ENCODE measurements at places on chromosomes 2 and 18.

- DNase-seq = no peak
Observed at GRCh38 chr2:104638859-104639202, 215.1 kb upstream of the POU3F3 start.

GRCh38 chr18:3380384-3380961 lies 69.5 kb upstream of the TGIF1 start:
- no peak for DNase-seq

DNA sequence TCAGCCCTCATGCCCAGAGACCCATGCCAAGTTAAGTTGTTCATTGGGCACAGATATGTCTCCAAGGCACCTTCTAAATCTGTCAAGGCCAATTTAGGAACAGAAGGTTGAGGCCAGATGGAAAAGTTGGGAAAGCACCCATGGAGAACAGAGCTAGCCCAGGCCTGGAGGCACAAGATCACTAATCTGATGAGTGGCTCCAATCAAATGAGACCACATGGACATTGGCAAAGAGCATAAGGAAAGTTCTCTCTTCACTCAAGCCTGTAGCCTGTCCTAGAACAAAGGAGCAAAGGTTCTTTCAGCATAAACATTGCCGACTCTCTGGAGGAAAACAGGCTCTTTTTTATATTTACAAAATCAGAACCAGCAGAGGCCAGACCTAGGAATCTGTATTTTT lies 154.8 kb downstream of the RNF152 start:
- DNase-seq = no peak

- no peak for DNase-seq
Observed at GRCh38 chr2:203354966-203355365, 26.8 kb downstream of the ABI2 start.

GRCh38 chr18:24627644-24628315 lies 167.3 kb downstream of the HRH4 start:
- DNase-seq = no peak

DNA sequence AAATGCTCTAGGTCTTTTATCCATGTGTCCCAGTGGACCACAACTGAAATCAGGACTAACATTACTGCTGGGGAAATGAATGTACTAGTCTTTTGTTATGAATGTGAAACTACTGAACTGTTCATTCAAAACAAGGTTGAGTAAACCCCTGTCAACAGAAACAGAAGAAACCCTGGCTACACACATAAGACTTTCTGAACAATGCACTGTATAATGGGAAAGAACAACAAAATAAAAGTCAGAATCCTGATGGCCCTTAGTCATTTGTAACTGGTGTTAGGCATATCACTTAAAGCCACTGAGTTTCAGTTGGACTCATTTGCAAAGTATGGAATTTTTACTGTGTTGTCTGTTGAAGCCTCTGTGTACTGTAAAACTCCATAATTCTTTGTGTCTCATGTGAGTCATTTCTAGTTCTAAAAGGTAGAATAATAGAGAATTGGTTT lies 77.0 kb upstream of the UBXN4 start:
- no peak for DNase-seq

DNA sequence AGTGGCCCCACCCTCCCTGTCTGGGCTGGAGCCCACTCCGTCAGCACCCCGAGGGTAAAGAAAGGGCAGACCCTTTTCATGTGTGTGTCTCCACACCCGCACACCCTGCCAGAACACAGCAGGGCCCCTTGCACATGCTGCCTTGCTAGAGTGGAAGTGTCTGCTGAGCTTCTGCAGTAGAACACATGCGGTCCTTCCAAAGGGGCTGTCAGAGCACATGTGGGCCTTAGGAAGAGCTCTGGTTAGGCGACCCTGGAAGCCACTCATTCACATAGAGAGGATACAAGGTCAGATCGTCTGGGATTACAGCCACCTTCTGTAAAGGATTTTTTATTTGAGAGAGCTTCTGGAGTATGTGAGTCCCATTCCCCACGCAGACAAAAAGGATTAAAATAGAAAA lies 613.2 kb upstream of the RAB6C start:
- no peak for DNase-seq

DNA sequence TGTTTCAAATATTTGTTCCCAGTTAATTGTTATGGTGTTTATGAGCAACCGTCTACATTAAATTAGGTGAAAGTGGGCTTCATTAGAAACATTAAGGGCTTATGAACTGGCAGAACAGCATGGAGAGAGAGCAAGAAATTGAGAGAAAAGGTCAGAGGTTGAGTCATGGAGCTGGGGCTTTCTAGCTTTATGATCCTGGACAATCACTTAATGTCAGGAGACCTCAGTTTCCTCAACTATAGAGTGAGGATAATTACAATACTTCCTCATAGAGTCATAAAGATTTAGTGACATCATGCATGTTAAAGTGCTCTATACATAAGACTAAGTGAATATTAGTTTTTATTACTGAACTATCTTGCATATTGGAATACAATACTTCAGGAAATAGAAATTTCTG lies 83.9 kb downstream of the PLCL1 start:
- DNase-seq = no peak

DNA sequence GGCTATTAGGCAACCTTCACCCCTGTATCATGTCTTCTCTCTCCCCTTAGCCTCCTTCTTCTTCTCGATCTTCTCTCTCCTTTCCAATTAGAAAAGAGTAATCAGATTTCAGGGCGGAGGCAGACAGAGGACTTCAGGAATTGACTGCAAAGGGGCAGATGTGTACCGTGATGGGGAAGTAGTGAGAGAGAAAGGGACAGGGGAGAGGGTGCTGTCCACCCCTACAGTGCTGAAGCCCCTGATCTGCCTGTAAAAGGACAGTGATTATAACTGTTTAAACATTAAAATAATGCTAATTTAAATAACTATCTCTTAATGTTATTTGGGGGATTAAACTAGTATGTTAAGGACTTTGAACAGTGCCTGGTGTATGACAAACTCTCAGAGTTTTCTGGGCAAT lies 178.5 kb downstream of the ACTR3 start:
- DNase-seq = no peak

All from CD4-positive, alpha-beta T cell (primary cell).